ENCODE measurements at places on chromosomes 12 and 14.

GRCh38 chr12:104215638-104216297 is at the start of gene TXNRD1:
Gene TXNRD1, plus strand, starts transcription at chr12:104215779. Its CDS starts 24 bp downstream, at chr12:104215803.
- DNase-seq: peak; percentile 91

GRCh38 chr12:120586206-120586605 is 5.0 kb upstream of the POP5 start:
- DNase-seq: no peak

- DNase-seq: peak; percentile 74
These were observed 673 bp downstream of the BEGAIN start for GRCh38 chr14:100586403-100587085.

DNA sequence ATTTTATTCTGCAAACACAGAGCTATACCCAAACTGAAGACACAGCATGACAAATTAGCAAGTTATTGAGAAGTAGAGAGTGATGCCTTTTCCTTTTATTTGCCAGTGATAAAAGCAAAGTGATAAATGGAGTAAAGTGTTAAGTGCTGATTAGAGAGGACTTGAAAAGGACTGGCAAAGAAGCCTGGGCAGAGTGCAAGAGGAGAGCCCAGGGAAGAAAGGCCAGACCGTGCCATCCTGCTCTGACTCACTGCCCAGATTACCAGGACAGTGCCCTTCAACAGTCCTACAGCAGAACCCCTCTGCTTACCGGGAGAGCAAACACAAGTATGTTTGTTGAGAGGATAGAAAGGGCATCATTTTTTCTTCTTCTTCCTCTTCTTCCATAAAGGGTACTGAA is 106.5 kb downstream of the ETV6 start:
- no peak for DNase-seq

DNA sequence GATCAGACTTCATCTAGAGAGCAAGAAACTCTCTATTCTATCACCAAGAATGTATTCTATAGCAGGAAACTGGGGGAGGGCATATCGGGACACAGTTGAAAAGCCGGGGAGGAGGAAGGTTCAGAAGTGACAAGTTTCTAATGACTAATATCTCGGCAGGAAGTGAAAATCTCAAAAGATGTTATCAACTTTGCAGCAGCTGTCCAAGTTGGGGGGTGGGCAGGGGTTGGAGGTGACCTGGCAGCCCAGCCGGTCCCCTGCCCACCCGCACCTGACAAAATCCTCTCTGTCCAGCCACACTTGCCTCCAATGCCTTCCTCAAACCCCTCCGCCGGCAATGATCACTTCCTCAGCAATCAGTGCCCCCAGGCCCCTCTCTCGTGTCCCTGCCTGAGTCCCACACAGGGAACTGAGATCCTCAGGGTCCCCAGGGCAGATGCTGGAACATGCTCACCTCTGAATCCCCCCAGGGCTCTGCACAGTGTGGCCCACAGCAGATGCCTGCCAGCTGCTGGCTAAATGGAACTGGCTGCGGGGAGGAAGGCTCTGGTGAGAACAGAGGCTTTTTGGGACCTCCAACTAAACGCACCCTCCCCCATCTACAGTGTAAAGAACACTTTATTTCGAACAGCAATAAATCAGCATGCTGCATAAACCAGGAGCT is 43.9 kb downstream of the CCDC88C start:
- DNase-seq: no peak

GRCh38 chr12:127925971-127926370 is 341.0 kb upstream of the TMEM132C start:
- DNase-seq: peak; percentile 6

DNA sequence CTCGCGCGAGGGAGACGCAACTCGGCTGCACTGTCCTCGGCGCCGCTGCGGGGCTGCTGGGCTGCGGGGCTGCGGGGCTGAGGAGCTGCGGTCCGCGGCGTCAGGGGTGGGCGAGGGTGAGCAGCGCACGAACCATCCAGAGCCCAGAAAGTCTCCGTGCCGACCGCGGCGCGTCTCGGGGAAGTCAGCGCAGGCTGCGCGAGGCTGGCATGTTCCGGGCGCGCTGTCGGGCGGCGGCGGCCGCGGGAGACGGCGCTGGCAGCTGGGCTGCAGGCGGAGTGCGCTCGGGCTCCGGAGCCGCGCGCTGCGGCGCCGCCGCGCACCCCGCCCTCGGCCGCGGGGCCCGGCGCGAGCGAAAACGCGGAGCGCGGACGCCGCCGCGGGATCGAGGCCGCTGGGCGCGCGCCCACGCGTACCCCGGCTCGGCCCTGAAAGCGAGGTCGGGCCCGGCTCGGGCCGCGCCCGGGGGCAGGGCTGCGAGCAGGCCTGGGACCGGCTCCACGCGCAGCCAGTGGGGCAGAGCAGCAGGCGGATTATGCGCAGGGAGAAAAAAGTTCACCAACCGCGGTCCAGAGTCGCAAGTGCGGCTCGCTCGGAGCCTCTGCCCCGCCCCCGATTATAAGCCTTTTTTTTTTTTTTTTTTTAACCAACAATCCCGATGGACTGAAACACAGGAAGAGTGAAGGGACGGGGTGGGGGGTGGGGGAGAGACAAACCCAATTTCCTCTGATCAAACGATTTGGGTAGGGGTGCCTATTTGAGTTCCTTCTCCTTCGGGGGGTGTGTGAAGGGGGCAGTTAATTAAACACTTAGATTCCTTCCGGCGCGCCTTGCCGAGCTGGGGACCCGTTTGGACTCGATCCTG is at the start of gene PRICKLE1:
Gene PRICKLE1, minus strand, starts transcription at position 282 of the 865 bp plus-strand sequence. CDS start 117,230 bp downstream, outside the sequence.
- peak; percentile 87 for DNase-seq

GRCh38 chr14:52051871-52052270 is 17.0 kb downstream of the NID2 start:
- no peak for DNase-seq

GRCh38 chr12:106098691-106099200 is 40.0 kb downstream of the NUAK1 start:
- DNase-seq: no peak

DNA sequence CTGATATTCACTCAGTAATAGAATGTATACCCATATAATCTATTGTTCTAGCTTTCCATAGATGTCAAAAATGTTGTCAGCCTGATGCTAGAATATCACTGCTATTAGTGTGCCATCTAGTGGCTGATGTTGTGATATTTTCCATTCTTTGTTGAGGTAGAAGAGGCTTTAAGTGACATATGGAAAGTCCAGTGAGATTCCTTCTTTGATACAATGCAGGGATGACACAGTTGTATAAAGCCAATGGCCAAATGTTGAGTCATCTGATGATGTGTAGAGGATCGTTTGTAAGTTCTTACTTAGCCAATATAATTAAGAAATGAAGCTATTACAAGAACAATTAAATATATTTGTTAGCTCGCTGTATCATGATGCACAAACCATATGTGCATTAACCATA is 58.1 kb upstream of the PCED1B start:
- peak; percentile 28 for DNase-seq

DNA sequence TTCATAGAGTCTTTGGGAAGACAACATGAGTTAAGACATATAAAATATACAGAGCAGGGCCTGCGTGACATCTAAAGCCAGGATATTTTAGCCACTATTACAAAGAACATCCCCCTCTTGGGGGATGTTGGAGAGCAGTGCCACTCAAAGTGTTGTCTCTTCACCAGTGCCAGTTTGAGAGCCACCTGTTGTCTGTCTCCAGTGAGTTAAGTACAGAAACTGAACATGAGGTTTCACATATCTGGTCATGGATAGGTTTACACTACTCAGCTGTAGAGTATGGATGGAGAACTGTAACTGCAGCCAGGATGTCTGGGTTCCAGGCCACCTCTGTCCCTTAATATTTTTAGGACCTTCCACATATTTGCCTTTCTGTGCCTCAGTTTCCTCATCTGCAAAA is 39.1 kb downstream of the RNFT2 start:
- DNase-seq: no peak
